Amniotic stem cell (primary cell): ENCODE measurements at places on chromosomes 2 and 18.

DNA sequence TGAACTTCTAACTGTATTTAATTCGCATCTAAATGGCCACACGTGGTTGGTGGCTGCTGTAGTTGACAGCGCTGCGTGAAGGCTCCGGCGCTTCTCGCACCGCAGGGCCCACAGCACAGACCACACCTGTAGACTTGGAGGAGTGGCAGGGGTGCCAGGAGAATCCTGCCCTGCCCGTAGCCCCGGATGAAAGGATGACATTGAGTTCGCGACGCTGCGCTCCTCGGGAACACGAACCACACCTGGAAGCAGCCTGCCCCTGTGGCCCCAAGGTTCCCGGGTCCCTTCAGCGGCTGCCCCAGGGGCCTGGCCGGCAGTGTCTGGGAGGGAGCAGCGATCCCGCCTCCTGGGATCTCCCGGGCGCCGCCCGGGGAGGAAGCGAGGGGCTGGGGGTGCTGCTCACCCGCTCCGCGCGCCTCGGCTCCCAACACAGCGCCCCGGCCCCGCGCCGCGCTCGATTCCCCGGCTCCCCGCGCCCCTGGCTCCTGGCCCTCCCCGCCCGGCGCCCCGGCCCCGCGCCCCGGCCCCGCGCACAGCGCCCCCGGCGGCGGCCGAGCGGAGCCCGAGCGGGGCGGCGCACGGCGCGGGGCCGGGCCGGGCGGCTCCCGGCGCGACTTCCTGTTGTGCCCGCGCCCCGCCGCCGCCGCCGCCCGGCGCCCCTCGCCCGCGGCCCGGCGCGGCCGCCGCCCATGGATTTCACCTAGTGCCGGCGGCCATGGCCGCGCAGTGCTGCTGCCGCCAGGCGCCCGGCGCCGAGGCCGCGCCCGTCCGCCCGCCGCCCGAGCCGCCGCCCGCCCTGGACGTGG lies at the start of gene RNPEPL1:
RNPEPL1 (plus strand) TSS at position 613 of the 806 bp plus-strand sequence; CDS start at position 716, 103 bp downstream.
- DNase-seq, result no peak

GRCh38 chr2:74762789-74763188 lies 71.1 kb upstream of the HK2 start:
- DNase-seq, result no peak

GRCh38 chr2:7952046-7952745 lies 729.7 kb upstream of the ID2 start:
- DNase-seq, result no peak

GRCh38 chr2:177665328-177665727 lies 272.8 kb downstream of the AGPS start:
- no peak for DNase-seq

- DNase-seq, result no peak
Observed at GRCh38 chr2:237234268-237234667, 148.6 kb downstream of the COPS8 start.

GRCh38 chr2:18558458-18558857 lies 2.0 kb downstream of the RDH14 start:
- no peak for DNase-seq

DNA sequence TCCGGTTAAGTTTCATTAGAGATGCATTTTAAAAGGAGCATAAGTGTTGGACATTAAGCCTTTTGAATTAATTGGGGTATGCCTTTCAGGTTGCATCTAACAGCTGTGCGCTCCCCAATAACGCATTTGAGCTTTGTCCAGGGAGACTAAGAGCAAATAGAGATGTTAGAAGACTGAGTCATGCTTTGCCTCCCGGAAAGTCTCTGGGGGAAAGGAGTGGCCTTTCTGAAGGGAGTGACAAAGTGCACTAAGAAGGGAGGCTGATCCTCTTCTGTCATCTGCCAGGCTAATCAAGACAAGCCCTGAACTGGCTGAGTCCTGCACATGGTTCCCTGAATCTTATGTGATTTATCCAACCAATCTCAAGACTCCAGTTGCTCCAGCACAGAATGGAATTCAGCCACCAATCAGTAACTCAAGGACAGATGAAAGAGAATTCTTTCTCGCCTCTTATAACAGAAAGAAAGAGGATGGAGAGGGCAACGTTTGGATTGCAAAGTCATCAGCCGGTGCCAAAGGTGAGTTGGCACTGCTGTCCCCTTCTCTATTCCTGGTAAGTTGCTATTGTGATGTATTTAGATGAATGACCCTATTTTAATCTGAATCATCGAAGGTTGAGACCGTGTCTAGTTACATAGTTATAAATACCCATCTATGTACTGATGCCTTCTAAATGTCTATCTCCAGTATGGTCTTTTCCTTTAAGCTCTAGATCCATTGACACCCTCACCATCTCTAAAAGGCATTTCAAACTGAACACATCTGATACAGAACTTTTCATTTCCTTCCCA lies 12.1 kb downstream of the TTL start:
- no peak for DNase-seq

DNA sequence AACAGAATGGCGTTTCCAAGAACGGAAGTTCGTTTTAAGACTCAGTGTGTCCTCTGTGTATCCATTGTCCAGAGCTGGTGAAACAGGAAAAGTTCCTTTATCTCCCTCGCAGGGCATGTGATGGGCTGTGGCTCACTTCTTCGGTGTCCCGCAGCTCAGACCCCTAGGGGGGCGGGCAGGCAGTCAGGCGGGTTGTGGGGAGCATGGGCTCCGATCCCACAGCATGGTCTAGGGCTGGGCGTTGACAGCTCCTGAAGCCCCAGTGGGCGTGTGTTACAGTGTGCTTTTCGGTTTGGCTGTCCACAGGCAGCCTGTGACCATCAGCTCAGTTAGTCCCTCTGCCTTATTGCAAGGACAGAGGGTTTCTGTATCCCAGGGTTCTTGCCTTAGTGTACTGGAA lies 319.6 kb downstream of the AGAP1 start:
- DNase-seq, result no peak

DNA sequence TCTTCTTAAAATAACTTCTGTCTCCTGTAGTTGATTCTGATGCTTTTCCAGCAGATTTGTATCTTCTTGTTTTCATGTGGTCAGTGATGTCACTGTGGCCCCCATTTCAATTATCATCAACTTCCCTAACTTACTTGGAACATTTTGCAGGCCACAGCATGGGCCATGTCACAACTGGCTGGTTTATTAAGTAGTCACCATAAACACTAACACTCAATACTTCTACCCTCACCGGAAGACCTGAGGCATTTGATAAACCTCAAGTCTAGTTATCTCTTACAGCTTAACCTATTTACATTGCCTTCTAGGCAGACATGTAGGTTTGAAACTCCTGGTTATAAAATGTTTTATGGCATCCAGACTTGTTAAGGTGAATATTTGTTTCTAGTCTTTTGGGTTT lies 37.4 kb upstream of the PROKR1 start:
- DNase-seq, result no peak

DNA sequence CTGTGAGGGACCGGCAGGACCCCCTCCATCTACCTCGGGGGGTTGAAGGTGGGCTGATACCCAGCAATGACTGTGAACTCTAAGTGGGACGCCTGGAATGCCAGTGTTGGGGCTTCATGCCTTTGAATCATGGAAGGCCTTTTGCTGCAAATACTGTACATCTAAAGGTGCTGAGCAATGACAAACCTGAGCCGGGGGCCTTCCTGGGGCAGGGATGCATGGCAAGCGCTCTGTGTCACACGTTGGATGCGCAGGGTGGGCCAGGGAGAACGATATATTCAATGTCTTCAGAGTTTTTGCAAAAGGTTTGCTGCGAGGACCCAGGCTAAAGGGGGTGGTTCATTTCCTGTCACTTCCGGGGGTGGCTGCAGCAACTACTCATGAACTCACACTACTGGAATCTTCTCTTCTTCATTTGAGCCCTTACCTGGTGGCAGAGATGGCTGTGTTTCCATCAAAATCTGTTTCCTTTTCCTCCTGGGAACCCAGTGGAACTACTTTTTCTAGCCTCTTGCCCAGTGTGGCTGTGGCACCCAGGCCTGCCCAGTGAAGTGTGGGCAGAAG lies 24.1 kb upstream of the INHBB start:
- DNase-seq, result no peak

GRCh38 chr18:8499810-8500675 lies 109.2 kb upstream of the RAB12 start:
- DNase-seq, result no peak

- no peak for DNase-seq
Observed at GRCh38 chr2:78715293-78715692, 310.2 kb upstream of the REG3G start.

GRCh38 chr2:129281791-129282530 lies 697.5 kb upstream of the RAB6C start:
- no peak for DNase-seq

GRCh38 chr2:26561918-26562810 lies 79.0 kb downstream of the CIB4 start:
- no peak for DNase-seq

DNA sequence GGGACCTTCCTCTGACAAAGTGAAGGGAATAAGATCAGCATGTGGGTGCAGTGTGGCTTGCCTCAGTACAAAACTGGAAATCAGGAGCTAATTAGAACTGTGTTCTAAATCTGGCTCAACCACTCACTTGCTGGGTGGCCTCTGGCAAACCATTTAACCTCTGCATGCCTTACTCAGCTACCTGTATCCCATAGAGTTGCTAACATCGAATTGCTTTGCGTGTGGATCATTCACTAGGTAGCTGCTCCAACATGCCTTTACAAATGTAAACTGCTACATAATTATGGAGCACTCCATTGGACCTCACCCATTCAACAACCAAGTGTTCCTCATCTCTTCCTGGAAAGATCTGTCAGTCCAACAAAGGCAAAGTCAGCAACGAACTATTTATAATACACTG lies 19.0 kb downstream of the PLEKHM3 start:
- no peak for DNase-seq

DNA sequence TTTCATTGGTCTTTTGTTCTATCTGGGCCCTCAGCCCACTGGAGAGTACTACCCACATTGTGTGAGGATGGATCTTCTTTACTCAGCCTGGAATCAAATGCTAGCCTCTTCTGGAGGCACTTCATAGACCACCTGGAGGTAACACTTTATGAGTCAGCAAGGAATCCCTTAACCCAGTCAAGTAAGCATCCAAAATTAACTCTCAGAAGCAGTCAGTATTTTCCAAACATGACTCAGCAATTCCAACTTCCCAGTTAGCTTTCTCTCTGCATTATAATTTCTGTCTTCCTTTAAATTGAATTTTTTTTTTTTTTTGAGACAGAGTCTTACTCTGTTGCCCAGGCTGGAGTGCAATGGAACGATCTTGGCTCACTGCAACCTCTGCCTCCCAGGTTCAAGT lies 142.7 kb downstream of the ACKR3 start:
- no peak for DNase-seq

GRCh38 chr2:199378948-199379650 lies 78.6 kb downstream of the SATB2 start:
- peak; percentile 77 for DNase-seq

GRCh38 chr2:63719052-63719451 lies 122.6 kb upstream of the UGP2 start:
- no peak for DNase-seq

- DNase-seq, result no peak
Observed at GRCh38 chr2:152467677-152468410, 132.9 kb downstream of the FMNL2 start.

DNA sequence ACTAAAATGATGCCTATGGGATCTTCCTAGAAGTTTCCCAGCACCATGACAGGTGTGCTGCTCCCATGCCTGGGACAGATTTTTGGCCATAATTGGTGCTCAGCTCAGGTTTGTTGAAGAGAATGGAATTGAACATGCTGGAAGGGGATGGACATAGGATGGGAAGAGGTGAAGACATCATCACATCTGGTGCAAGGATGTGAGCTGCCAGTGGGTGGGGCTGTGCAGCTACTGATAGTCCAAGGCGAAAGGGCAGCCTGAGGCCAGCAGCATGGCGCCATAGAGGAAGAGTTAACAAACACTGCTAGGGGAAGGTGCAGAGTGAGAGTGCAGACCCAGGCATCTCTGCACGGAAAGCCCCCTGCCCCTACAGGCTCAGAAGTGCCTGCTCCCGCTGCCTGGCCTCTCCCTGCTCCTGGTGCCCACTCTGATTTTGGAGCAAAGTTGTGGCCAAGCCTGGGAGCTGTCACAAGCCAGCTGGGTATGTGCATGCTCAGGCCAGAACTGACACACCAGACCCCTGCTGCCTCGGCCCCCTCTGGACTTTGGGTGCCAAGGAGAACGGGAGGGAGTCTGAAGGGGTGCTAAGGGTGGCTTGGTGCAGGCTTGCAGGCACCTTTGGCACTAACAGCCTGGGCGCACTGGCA lies 178.6 kb downstream of the ZBTB7C start:
- DNase-seq, result no peak

- DNase-seq, result peak; percentile 63
Observed at GRCh38 chr2:236744281-236744705, 174.7 kb downstream of the ACKR3 start.

DNA sequence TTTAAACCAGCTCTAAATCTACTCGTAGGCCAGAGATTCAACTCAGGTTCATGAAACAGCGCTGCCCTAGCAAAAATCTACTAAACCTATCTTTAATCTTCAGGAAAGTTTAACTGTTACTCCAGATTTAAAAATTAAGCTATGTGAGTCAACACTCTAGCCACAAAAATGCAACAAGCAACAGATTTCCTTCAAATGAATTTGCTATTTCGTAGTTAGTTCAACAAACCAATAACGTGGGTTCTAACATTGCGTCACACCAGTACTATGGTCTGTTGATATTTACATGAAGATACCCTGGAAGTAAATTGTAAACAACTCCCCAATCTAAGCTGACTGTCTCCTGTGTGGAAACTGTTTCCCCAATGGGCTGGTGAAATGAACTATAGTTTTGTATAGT lies 71.2 kb downstream of the FIGN start:
- DNase-seq, result peak; percentile 9

GRCh38 chr2:169095621-169096105 lies 26.3 kb downstream of the DHRS9 start:
- peak; percentile 52 for DNase-seq

GRCh38 chr2:157473581-157473980 lies 29.7 kb upstream of the CYTIP start:
- DNase-seq, result no peak

DNA sequence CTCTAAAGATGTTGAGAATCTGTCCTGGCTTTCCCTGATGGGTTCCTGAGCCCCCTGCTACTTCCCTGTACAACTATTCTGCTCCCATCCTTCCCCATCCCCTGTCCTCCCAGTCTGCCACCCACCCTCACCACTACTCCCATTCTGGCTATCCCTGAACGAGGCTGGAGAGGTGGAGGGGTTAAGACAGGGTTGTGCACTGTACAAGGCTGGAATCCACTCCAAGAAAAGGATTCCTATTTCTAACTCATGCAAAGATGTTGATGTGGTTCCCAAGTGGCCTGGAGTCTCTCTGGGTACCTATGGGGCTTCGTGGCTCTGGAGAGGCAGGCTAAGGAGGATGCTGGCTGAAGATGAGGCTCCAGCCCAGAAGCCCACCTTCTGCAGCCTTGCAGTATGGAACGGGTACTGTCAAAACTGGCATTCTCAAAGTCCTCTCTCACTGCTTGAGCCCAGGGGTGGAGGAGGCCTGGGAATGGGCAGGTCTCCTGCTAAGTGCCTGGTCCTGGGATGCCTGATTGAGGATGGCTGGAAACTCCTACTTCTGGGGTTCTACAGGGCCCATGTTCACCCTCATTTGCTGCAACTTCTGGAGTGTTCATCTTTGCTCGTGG lies 1.3 kb upstream of the FEV start:
- DNase-seq, result no peak
